ENCODE measurements at places on chromosomes 7 and 10.

- no peak for DNase-seq
Measured at GRCh38 chr7:9097565-9098060, 664.2 kb downstream of the NXPH1 start.

- no peak for DNase-seq
Measured at GRCh38 chr7:117012284-117012683, 59.0 kb downstream of the ST7 start.

- DNase-seq, result peak; percentile 59
Measured at GRCh38 chr10:69800109-69800508, 1.6 kb upstream of the COL13A1 start.

DNA sequence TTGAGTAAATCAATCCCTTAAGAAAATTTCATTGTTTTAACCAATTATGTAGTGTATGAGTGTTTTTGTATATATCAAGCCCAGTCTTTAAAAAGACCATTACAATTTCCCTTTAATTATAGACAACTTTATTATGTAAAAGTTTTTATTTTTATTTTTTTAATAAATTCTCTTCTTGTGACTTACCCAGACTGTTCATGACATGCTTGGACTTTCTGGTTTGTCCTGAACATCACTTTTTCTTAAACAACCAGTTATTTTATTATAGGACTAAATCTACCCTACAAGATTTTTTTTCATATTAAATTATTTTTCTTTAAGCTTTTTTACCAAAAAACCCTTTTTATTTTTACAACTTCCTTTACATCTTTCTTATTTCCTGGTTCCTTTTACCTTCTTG is 410.4 kb downstream of the ATRNL1 start:
- no peak for DNase-seq

GRCh38 chr7:116986611-116987565 is 33.6 kb downstream of the ST7 start:
- no peak for DNase-seq

GRCh38 chr7:36887233-36887632 is 162.9 kb upstream of the AOAH start:
- DNase-seq, result no peak

DNA sequence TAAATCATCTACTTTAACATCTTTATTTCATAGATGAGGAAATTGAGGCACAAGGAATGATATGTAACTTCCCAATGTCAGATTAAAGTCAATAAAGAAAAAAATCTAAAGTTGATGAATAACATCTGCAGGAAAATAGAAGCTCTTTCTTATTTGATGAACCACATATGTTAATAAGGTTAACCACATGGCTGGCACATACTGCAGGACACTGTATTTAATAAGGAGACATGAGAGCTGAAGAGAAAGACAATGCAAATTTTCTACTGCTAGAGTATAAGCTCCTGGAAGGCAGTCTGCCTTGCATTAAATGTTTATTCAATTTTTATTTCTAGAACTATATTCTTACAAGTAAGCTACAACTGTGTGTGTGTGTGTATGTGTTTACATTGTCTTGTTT is 4.4 kb downstream of the RAB11FIP2 start:
- no peak for DNase-seq

- no peak for DNase-seq
Measured at GRCh38 chr7:22695476-22696132, 31.4 kb upstream of the IL6 start.

- DNase-seq, result no peak
Measured at GRCh38 chr10:133530506-133530905, 3.3 kb downstream of the CYP2E1 start.

GRCh38 chr10:49736564-49737113 is 25.5 kb downstream of the OGDHL start:
- DNase-seq, result no peak

- no peak for DNase-seq
Measured at GRCh38 chr10:9885761-9886160, 1131.9 kb upstream of the CELF2 start.

- DNase-seq, result peak; percentile 25
Measured at GRCh38 chr7:95772298-95772770, at the start of gene DYNC1I1. Gene DYNC1I1, plus strand, starts transcription at chr7:95772554. Its CDS starts 32,176 bp downstream, at chr7:95804730.

- DNase-seq, result no peak
Measured at GRCh38 chr7:157566631-157567006, 229.8 kb downstream of the DNAJB6 start.

DNA sequence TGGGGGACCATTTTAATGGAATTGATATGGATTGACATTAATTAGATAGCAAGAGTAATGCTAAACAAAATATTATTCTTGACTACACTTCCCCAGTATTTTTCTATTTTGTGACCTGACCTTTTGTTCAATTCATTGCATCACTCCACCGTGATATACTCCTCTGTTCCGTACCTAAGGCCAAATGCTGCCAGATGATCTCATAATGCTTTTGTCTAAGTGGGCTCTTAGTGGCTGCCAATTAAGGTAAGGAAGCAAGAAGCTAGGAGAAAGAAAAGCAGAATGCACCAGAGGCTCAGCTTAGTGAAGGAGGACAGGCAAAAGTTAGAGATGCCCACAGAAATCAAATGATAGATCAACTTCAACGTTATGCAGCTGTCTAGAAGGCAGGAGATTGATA is 36.4 kb downstream of the FEZF1 start:
- no peak for DNase-seq

GRCh38 chr7:118288098-118288497 is 63.6 kb downstream of the ANKRD7 start:
- no peak for DNase-seq

DNA sequence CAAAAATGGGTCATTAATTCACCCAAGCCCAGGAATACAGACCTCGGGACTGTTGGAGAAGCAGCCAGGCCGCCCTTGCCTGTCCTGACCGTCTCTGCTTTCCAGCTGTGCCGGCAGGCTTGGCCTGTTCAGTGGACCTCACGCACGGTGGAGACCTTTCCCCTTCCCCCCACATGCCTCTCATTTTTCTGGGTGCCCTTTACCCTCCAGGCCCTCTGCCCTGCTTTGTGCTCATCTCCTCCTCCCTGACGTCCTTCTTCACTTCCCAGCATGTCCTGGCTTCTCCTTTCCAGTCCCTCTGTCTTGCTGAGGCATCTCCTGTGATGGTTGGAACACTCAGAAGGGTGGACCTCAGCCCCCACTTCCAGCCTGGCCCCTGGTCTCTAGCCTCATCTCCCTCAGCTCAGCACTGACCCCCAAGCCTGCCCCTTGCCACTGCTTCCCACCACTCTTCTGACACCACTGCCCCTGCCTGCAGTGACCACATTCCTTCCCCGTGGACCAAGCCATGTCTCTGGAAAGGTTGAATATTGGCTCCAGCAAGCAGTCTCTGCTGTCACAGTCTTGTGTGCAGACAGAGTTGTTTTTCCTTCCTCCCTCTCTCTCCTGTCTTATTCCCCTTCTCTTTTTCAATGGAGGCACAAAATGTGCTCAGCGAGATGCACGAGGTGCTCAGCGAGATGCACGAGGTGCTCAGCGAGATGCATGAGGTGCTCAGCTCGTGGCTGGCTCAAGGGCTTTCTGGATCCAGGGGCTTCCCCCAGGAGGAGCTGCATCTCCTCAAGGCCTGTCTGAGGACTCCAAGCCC is 14.9 kb downstream of the BAG3 start:
- DNase-seq, result peak; percentile 77

- no peak for DNase-seq
Measured at GRCh38 chr10:5951721-5952407, 25.5 kb downstream of the IL15RA start.

GRCh38 chr7:75662579-75663301 is 76.0 kb downstream of the HIP1 start:
- no peak for DNase-seq

DNA sequence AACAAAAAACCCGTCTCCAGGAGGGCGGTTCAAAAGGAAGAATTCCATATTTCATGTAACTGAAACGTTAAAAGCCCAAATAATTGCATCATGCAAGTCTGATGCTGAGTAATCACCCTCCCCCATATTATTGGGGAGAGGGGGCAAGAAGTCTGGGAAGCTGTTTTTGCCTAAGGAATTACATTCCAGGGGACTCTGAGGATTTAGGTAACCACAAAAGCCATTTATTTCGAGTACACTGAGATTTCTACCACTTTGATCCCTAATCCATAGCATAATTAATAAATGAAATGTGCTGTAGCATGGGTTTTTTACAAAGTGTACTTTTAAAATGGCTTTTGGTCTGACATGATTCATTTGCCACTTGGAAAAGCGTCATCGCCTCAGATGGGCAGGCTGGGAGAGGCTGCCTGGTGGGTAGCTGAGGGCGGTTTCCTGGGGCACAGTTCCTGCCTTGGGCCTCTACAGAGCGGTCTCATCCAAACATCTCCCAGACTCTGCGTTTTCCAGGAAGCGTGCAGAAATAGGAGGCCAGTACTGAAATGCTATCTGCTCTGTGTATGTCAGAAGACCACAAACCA is 106.5 kb downstream of the TCF7L2 start:
- DNase-seq, result peak; percentile 84

- DNase-seq, result no peak
Measured at GRCh38 chr7:8566016-8566415, 132.6 kb downstream of the NXPH1 start.

- DNase-seq, result no peak
Measured at GRCh38 chr7:130454959-130455358, 14.1 kb upstream of the CEP41 start.

DNA sequence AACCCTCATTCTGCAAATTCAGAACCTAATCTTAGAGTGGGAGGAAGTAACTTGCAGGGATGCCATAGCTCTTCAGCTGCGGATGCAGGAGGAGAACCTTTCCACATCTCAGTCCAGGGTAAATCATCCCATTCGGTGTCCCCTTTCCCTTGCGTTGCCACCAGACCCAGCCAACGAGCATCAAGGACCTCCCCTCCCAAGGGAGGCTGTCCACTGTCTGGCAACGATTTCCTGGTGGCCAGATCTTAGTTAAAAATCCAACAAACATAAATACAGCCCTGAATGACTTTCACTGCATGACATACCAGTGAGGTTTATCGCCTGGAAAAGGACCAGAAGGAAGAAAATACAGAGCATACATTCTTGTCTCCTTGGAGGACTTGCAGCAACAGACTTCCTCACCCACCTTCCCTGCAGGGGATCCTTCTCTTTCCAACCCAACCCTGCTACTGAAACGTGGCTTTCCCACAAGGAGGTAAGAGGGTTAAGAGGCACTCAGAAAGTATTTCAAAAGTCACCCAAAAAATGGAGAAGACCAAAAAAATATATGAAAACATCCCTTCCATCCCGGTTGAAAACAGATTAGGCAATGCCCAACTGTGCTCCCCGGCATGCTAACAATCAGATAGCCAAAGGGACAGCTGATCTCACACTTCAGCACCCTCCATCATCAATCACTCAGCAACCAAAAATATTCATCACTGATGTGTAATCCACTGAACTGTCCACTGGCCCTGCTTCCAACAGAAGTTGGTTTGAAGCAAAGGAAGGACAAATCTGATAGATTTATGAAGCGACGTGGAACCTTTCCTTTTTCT is 206.6 kb downstream of the TNS3 start:
- peak; percentile 20 for DNase-seq

GRCh38 chr10:85532773-85533172 is 833.8 kb downstream of the GRID1 start:
- DNase-seq, result no peak

DNA sequence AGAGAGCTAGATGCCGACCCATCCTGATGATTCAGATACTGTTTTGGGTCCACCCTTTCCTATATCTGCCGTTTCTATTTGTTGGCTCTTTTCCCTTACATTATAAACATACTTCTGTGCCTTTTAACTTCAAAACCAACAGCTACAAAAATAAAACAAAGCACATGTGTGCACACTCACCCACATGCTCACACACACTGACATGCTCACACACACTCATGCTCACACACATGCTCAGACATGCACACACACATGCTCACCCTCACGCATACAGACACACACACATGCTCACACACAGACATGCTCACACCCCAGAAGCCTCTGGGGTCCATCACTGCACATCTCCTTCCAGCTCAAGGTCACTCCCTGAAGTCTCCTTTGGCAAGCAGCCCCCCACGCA is 88.1 kb downstream of the TCERG1L start:
- DNase-seq, result no peak

DNA sequence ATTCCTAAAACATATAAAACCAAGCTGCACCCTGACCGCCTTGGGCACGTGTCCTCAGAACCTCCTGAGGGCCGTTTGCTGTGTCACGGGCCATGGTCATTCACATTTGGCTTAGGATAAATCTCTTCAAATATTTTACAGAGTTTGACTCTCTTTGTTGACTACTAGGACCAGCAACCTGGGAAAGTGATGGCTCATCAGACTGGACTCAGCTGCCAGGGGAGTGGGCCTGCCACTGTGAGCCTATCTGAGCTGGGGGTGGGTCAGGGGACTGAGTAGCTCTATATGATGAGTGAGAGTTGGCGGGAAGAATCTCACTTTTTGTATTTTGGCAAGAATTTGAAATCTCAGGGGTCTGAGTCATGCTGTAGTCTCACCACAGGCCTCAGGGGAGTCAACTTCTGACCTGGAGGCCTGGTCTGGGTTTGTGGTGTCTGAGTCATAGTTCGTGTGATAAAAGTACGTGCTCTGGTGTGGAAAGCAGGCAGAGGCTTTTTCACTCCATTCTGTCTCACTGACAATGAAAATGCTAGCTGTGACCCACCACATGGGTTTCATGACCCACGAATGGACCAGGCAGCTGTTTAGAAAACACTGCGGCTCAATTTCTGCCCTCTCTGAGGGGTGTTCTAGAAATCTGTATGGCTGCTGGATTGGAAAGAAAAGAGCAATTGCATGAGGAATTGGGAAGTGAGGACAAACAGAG is 4.2 kb upstream of the UPP1 start:
- peak; percentile 99 for DNase-seq

DNA sequence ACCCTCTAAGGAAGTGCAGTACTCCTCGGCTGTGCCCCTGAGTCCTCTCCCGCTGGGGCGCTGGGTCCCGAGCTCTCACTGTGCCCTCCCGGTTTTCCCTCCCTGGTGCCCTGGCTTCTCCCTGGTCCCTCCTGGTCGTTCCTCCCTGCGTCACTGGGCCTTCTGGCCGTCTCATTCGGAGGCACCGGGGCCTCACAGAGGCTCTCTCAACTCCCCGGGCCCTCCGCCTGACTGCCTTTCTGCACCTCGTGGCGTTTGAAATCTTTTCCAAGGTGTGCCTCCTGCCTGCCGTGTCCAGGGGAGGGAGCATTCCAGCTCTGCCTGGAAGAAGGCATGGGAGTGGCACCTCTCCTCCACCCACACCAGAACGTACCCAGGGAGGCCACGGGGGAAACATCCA is 174.3 kb downstream of the TCERG1L start:
- DNase-seq, result no peak

- peak; percentile 15 for DNase-seq
Measured at GRCh38 chr7:101754424-101755159, 62.8 kb upstream of the CUX1 start.

DNA sequence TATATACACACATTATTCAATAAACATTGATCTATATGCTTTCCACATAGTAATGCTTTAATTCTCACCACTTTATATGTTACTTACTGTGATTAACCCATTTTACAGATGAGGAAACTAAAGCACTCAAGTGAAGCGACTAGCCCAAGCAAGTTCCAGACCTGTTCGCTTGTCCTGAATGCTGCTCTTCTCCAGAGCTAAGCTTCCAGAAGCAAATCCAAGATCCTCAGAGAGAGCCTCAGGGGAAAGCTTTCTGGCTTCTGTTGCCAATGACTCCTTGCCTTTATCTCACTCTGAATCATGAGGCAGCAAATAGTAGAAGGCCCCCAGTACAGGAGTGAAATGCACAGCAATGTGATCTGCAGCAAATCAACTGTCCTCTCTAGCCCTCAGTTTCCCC is 32.2 kb downstream of the XPNPEP1 start:
- DNase-seq, result no peak

GRCh38 chr7:79820387-79820786 is 314.2 kb upstream of the GNAI1 start:
- DNase-seq, result peak; percentile 68

All from HCEC 1CT (cell line).